ENCODE measurements at places on chromosomes 16 and 17. TPM values are rescaled to one million over a fixed set of nuclear protein-coding genes. Genes with fewer than 3 reads are reported as not detected.

TGFB1I1 gene
- 8.8 TPM for total RNA-seq

TMEM88 gene
- total RNA-seq: 6.7 TPM

- no peak for DNase-seq
Observed at GRCh38 chr16:56630134-56630533, 2.3 kb upstream of the MT1M start.

- no peak for DNase-seq
Observed at GRCh38 chr17:7406235-7406825, 1.3 kb upstream of the NLGN2 start.

GRCh38 chr16:50956637-50957036, 194.4 kb downstream of the SALL1 start:
- no peak for DNase-seq

DNA sequence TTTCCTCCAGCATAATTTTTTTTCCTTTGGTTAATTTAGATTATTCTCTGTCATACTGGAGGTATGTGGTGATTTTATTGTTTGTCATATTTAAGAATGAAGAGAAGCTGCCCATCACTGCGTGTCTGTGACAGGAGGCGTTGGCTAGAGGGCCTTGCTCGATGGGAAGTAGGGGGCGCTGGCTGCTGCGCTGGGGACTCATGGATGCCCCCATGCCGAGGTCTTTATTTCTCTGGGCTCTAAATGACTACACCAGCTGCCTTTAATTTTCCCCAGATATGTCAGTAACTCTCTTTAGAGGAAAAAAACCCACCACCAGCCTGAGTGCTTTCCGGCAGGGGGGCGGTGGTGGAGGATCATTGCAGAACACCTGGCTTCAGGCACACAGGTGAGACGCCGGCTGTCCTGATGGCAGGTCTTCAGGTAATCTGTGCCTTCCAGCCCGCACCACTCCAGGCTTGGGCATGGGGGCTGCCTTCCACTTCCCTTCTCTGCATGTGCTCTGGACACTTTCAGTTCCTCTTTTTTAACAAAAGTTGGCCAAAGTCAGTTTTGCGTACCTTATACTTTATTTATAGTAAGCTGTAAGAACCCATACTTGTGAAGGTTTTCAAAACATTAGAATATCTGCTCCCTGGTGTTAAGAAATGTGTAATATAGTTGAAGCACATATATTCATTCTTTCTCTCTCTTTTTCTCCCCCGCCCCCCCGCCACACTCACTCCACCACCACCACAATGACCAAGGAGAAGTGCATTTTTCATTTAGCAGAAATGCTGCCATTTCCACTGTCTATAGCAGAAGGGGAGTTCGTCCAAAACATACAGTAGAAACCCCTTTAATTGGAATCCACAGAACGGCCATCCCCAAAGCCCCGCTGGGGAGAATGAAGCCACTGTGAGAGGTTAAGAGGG, 192.7 kb downstream of the RPTOR start:
- DNase-seq: no peak

DNA sequence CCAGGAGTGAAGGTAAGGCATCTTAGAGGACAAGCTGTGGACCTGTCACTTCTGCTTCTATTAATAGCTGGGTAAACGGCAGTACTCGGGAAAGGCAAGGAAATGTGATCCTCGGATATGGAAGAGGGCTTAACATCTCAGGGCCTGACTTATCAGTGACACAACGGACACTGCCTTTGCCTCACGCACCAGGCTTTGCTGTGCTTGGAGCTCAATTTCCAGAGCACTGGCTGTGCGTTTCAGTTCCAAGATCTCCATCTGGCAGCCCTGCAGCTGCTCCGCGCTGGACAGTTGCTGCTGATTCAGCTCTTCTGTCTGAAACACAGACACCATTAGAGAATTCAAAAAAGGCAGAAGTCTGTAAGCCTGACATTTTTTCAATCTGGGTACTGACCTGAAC, 3.5 kb downstream of the KRT40 start:
- DNase-seq: no peak
